ENCODE measurements at places on chromosomes 13 and 19. TPM values are rescaled to one million over a fixed set of nuclear protein-coding genes. Genes with fewer than 3 reads are reported as not detected.

- peak; percentile 81 for DNase-seq
Observed at GRCh38 chr19:7294558-7295212, 471 bp upstream of the INSR start.

The TNFSF9 gene
- total RNA-seq: not detected

The NDFIP2 gene
- total RNA-seq: 33.3 TPM

The TEAD2 gene
- 55.1 TPM for total RNA-seq

DNA sequence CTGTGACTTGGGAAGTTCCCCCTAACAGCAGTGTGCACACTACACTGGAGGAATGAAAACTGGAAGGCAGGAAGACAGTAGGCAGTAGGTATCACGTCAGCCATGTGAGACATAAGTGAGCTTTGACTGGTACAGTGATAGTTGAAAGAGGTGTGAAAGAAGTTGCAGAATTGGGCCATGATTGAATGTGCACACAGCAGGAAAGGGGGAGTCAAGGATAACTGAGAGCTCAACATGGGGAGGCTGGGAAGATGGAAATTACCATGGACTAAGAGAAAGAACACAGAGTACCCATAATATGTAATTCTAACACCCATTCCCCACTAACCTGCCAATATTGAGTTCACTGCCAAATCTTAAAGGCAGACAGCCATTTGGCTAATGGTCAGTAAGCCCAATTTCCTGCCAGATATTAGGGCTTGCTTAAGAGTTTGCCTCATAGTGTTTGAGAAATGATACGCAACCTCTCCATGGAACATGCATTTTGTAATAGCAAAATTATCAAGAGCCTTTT, 321.7 kb downstream of the DCT start:
- DNase-seq: no peak

The AKAP11 gene
- total RNA-seq: 21.1 TPM

DNA sequence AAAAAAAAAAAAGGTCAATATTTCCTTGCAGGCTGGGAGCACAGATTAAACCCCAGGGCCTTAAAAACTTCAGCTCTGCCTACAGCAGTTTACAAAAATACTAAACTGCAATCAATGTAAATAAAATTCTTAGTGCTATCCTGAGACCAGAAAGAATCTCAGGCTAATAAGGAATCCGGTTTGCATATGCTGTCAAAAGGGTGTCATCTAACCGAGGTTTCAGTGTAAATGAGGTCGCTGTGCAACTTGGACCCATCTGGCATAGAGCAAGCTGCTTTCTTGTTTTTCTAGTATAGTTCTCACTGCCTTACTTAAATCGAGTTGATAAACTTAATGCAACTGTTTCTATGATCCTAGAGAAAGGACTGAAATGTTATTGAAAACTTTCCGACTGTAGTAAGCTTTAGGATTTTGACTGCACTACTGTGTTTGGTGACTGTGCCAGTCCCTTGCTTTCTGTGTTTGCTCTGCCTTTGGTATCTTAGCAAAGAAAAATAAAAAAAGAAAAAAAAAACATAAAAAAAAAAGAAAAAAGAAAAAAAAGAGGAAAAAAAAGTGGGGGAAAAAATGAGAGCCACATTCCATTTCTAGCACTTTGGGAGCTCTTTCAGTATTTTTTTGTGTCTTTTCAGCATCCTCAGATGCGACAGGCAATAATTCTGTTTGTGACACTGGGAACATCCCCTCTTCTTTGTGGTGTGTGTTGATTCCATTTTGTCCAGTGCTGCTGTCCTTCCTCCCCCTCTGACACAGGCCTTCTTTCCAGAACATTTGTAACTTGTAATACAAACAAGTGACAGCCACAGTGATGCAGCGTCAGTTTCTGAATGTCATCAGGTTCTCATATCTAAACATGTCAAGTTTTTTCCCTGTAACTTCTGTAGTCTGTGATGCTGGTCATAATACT, 340.5 kb downstream of the ZNF536 start:
- DNase-seq: no peak

DNA sequence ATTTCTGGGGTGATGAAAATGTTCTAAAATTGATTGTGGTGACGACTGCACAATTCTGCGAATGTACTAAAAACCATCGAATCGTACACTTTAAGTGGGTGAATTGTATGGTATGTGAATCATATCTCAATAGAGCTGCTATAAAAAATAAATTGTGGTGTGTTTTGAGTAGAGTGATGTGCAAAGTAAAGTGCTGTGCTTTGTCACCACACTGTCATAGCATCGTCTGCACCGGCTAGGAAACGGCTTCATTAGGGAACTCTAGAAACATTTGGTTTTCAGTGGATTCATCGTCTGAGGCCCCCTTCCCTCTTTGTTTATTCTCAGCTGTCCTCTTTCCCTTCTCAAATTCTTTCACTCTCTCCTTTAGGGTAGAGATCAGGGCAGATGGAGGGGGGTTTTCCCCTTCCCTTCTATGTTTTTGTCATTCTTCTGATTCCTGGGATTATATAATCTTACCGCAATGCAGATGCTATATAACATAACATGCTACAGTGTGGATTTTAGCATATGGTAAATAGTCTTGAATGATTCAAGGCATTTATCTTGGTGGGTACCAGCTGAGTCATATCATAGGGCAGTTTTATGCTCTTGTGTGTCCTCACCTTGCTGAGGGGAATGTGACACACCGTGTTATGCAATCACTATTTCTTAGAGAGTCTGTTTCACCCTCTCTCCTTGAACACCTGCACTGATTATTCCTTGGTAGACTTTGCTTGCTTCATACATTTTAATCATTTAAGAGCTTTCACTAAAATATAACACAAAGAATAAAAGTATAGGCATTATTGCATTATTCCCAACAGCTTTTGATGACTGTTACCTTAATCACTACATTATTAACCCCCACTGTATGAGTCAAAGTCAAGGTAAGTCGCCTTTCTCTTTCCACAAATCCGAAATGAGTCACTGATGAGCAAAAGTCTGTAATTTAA, 239.4 kb downstream of the DCLK1 start:
- DNase-seq: no peak

The MYO9B gene
- 25.0 TPM for total RNA-seq

- no peak for DNase-seq
Observed at GRCh38 chr13:46715363-46715762, 81.6 kb downstream of the ESD start.

GRCh38 chr19:8452446-8453123, 7.8 kb downstream of the HNRNPM start:
- DNase-seq: no peak
